ENCODE measurements at places on chromosomes 7 and 10.

- no peak for DNase-seq
Observed at GRCh38 chr7:70241536-70242175, 643.4 kb downstream of the AUTS2 start.

GRCh38 chr10:26474026-26474425, 35.9 kb downstream of the APBB1IP start:
- DNase-seq, result no peak

- no peak for DNase-seq
Observed at GRCh38 chr10:83806717-83807116, 332.6 kb upstream of the GHITM start.

DNA sequence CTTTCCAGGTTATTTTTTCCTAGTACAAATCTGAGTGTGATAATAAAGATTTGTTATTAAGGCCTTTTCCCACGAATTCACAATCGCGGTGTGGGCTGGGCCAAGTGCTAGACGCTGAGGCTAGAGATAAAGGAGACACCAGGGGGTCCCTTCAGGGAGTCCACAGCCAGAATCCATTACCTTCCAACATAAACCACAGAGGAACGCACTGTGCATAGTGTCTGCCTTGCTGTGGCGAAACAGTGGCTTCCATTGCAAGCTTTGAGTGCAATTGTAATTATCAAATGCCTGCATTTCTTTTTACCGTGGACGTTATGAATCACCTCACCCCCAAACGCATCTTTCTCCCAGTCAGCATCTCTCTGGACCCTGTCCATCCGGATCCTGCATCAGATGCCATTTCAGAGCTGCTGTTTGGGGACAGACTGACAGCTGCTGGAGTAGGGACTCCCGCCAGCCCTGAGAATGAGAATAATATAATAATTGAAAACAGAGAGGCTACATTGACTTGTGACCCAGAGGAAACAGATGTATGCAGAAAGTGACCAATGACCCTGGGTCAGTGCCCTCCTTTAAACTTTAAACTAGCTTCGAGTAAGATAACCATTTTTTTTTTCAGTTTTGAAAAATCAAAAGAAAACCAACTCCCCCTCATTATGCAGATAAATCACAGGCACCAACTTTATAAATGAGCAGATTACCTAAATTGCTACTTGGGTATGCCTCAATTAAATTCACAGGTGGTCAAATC, 456.2 kb upstream of the NRP1 start:
- no peak for DNase-seq

GRCh38 chr10:24556126-24556749, 167.4 kb downstream of the ARHGAP21 start:
- DNase-seq, result no peak

- DNase-seq, result peak; percentile 16
Observed at GRCh38 chr10:70432561-70433263, 8.8 kb downstream of the NODAL start.

DNA sequence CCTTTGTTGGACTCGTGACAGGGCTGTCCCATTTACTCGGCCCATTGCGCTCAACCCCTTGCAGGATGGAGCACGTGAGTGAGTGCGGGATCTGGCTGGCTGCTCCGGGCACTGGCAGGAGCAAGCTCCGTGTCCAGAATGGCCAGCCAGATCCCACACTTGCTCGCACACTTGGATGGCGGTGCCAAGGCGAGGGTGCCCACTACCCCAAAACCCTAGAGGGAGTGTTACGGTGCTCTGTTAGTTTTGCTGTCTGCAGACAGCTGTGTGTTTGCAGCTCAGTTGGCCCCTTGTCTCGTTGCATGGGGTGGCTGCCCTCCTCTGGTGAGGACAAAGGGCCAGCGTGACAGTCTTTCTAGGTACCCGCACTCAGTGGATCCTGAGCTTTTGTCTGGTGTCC, 34.2 kb downstream of the ZNF487 start:
- DNase-seq, result no peak

DNA sequence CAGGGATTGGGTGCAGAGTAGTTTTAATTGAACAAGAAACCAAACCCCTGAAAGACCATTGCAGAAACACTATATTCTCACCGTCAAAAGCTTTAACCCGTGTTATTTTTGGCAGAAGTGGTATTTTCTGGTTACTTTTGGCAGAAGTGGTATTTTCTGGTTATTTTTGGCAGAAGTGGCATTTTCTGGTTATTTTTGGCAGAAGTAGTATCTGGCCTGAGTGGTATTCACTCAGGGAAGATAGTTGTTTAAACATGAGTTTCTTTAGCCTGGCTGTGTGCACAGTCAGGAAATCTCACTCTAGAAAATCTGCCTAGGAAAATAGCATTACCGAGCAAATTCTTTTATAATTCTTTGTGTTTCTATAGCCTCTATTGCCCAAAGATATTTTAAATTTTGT, 322.7 kb downstream of the GFRA1 start:
- no peak for DNase-seq

- DNase-seq, result no peak
Observed at GRCh38 chr10:113648478-113648877, 15.4 kb downstream of the NRAP start.

DNA sequence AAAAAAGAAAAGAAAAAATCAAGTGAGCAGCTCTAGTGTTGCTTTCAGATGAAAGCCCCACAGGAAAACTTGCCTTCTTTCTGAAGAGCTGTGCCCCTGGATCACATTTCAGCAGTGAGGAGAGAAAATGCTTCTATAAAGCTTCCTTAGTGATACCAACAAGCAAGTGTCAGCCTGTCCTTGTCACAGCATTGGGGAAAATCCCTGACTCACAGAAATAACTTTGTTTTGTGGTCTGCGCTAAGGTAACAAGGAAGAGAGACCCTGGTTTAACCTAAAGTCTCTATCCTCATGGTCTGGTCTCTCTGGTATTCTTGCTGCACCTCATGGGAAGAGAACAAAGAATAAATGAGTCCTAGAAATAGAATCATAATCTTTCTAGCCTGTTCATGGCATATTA, 885.2 kb upstream of the SORCS1 start:
- DNase-seq, result no peak

GRCh38 chr7:74503943-74504342, 50.2 kb downstream of the GTF2IRD1 start:
- no peak for DNase-seq

GRCh38 chr7:92797284-92797683, 39.1 kb downstream of the CDK6 start:
- no peak for DNase-seq

DNA sequence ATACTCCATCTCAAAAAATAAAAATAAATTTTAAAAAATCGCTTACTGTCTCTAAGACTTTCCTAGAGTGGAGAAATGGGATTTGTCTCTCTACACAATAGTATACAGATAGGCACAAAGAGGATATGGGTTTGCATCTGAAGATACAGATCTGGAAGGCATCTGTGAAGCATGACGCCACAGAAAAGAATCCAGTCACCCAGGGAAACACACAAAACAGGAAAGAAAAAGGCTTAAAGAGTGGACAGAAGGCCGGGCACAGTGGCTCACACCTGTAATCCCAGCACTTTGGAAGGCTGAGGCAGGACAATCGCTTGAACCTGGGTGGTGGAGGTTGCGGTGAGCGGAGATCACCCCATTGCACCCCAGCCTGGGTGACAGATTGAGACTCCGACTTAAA, 61.3 kb downstream of the SKIDA1 start:
- DNase-seq, result no peak

DNA sequence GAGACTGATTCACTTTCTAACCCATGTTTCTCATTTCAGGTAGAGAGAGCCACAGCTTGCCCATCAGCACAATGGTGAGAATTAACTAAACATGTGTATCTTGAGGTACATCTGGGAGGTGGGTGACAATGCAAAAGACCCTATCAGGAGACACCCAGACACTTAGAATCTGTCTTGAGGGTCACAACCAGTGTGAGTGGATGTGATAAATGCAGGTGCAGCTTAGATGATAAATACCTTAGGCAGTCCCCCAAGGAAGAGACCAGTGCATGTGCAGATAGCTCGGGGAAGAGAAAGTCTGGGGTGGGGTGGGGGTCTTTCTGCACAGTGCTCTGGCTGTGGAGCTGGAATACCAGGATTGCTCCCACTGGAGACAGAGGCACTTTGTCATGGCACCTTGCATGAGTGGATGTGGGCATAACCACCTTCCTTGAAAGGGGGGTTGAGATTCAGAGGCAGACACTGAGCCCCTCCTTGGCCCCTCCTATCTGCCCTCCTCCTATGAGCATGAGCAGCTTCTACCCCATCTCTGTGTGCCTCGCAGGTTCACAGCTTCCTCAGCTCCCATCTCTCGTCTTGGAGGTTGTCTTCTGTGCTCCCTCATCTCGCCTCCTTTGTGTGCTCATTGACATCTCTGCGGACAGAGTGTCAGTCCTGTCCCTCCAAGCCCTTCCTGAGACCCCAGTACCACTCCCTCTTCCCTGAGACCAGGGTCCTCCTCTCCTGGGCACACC, 349.8 kb downstream of the TCERG1L start:
- no peak for DNase-seq

DNA sequence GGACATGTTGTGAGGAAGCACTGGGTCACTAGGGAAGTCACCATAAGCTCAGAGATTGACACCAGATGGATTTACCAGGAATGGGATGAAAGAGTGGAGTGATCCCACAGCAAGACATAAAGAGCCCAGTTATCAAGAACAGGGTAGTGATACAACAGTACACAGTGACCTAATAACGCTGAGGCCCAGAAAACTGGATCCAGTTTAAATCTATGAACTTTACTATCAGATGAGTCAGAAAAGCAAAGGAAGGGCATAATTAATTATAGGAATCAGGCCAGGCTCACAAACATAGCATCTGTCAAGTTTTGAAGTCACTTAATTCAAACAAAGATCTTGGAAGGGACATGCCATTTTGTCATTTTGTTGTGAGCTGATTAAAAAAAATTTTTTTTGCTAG, 73.5 kb downstream of the LRRN3 start:
- no peak for DNase-seq

DNA sequence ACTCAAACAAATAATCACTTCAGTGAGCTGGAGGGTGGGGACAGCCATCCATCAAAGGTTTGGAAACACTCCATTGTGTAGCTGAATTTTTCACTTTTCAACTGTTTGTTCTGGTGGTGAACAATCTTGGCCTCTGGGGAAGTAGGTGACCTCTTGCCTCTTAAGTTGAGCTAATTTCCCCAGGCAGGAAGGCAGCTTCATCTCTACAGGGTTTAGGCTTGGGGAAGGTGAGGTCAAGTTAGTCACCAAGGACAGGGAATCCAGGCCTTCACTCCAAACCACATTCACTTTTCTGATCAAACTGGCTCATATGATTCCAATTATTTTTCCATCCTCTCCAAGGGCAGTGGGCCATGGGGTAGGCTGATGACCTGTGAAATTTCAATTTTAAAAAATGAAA, 138.3 kb upstream of the HABP2 start:
- no peak for DNase-seq
